ENCODE measurements at places on chromosomes 5 and 9.

DNA sequence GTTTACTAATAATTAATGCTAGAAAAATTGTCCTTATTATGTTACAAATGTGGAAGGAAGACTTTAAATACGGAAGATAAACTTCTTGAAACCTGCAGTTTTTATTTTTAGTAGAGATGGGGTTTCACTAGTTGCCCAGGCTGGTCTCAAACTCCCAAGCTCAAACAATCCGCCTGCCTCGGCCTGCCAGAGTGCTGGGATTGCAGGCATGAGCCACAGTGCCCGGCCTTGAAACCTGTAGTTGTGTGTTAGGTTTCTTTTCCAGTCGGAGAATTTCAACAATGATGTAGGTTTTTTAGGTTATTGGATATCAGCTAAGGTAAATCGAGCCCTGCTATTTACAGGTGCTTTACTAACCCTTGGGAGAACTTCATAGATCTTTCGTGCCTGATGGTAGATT lies 30.8 kb downstream of the CTNNA1 start:
- DNase-seq, result no peak

DNA sequence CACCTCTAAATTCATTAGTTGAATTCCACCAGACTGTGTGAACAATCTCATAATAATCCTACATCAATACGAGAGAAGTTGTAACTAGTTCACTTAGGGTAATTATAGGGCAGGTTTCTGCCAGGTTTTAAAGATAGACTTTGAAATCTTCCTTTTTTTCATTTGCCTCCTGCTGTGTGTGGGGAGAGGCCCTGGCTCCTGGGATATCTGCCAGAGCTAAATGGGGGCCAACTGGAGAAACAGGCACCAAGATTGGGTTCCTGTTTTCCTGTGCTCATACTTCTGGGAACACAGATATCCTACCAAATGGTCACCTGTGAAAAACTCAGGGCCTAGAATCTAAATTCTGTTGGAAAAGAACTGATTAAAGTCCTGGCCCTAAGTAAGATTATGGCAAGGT lies 42.3 kb downstream of the SH3RF2 start:
- no peak for DNase-seq

DNA sequence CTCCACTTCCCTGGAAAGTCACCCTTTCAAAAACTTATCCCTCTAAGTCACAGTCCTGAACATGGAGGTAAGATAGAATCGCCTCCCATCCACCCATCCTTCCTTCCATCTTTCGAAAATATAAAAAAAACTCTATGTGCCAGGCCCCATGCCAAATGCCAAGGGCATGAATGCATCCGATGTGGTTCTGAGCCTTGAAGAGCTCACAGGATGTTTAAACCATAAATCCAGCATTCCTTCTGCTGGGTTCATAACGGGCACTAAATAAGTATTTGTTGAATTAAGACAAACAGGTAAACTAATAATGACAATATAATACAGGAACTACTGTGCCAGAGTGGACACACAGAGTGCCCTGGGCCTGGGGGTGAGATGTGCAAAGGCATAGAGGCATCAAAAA lies 147.3 kb downstream of the TTLL11 start:
- no peak for DNase-seq

DNA sequence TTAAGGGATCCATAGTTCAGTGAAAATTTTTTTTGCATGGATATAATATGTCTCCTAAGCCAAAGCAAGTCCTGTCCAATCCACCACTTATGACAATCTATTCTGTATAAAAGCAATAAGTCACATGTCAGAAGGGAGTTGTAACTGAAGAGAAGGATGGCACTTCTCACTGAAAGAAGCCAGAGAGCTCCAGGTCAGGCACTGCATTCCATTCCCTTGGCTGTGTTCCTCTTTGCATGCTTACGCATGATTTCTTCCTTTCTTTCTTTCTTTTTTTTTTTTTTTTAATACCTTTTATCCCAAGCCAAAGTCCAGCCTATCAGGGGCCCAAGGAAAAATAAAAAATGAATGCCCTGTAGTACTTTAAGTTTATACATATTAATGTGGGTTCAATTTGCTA lies 39.8 kb downstream of the MAMDC2 start:
- no peak for DNase-seq

GRCh38 chr5:141779503-141779973 lies 97.5 kb upstream of the ARAP3 start:
- no peak for DNase-seq

DNA sequence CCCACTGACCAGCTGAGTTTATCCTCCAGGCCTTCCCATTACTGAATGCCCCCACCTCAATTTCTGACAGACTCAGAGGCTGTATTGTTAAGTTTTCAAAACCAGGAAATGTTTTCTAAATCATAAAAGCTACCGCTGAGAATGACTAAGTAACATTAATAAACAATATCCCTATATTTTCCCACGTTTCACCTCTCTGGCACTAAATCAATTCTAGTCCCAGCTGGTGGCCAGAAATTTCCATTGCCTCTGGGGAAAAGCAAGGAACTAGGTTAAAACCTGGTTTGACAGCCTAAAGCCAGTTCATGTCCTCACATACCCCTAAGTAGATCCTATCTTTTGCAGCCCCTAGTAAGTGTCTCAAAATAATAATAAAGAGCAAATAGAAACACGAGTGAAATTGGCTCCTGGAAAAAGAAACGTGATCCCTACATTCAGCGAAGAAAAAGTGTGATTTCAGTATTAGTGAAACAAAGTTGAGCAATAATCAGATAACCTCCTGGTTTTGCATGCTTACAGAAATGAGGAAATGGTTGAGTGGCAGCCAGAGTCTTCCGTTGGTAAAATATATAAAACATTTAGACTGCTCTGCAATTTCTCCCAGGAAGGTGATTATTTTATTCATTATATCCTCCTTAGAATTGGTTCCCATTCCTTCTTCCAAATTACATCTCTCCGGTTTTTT lies 110.9 kb downstream of the ESM1 start:
- no peak for DNase-seq

GRCh38 chr9:113656771-113657670 lies 193.5 kb downstream of the RGS3 start:
- DNase-seq, result no peak

All from stimulated activated CD4-positive, alpha-beta T cell treated with anti-CD3 and anti-CD28 coated beads, Interleukin-12 subunit alpha, Interleukin-12 subunit beta, amount 100 ng/mL, for 48 hours (primary cell).